ENCODE measurements at places on chromosomes 16 and 17. TPM values are rescaled to one million over a fixed set of nuclear protein-coding genes. Genes with fewer than 3 reads are reported as not detected.

PABPN1L gene
- total RNA-seq = not detected

KRT28 gene
- not detected for total RNA-seq

GP1BA gene
- total RNA-seq = not detected

ABCC11 gene
- not detected for total RNA-seq

CTRB2 gene
- not detected for total RNA-seq

PMFBP1 gene
- 0.39 TPM for total RNA-seq

SEC14L5 gene
- not detected for total RNA-seq

HOXB3 gene
- 2.5 TPM for total RNA-seq

TPSD1 gene
- not detected for total RNA-seq

CDRT15L2 gene
- total RNA-seq = not detected

DNA sequence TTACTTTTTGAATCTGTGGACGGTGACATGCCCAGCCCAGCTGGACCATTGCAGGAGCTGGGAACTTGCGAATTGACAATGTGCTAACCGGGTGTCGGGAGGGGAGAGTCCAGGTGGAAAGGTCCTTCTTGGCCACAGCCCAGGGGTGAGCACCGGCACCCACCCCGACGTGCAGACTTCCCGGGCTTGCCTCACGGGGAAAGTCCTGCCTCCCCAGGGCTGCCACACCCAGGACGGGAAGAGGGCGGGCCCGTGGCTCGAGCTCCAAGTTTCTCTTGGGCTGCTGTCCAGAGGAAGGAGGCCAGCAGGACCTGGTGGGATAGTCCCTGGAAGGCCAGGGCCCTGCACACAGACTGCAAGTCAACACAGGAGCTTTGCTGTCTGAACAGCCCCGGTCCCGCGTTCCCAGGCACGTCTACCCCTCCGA lies 17.7 kb downstream of the CARD14 start:
- no peak for DNase-seq

DNA sequence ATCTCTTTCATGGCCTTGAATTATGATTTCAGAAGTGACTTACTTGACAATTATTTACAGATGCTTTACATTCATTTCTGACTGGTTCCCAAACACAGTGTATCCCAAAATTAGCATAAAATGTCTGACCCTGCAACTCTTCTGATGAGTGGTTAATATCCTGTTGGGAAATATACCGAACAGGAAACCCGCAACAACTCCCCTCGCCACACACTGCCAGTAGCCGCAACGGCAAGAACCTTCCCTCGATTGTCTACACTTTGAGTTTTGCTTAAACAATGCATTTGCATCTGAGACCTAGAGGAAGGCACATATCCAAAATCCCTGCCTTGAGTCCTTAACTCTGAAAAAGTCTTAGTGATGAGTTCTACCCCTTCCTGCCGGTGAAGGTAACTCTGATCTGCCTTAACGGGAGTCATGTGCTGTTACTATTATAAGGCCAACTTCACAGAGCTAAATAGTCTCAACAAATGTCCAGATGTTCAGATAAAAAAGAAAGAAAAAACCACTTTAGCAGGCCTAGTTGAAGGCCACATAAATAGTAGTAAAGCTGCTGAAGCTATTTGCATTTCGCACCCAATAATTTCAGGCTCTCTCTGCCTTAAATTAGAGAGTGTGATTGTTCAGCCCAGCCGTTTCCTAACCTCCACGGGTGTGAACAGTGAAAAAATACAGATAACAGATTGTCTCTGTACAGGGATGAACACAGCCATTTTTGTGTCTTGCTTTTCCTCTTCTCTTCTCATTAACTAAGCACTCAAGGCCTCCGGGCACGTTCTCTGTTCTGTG lies 321.1 kb downstream of the HS3ST3B1 start:
- no peak for DNase-seq

DNA sequence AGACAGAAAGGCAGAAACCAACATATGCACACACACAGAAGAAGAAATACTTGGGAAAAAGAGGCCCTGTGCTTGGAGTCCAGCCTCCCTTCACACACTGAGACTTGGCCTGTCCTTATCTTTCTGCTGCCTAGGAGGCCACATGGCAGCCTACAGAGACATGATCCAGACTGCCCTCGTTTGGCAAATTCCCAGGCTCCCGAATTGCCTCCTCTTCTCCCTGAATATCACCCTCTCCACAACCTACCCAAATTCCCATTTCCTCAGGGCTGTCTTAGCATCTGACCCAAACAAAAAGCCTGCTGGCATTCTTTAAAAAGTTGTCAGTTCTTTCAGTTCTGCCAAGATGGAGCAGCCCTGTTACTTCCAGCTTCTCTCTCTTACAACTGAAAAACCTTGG lies 59.8 kb downstream of the DNAH17 start:
- no peak for DNase-seq

GRCh38 chr16:1107731-1108130 lies 11.7 kb upstream of the C1QTNF8 start:
- DNase-seq = no peak

DNA sequence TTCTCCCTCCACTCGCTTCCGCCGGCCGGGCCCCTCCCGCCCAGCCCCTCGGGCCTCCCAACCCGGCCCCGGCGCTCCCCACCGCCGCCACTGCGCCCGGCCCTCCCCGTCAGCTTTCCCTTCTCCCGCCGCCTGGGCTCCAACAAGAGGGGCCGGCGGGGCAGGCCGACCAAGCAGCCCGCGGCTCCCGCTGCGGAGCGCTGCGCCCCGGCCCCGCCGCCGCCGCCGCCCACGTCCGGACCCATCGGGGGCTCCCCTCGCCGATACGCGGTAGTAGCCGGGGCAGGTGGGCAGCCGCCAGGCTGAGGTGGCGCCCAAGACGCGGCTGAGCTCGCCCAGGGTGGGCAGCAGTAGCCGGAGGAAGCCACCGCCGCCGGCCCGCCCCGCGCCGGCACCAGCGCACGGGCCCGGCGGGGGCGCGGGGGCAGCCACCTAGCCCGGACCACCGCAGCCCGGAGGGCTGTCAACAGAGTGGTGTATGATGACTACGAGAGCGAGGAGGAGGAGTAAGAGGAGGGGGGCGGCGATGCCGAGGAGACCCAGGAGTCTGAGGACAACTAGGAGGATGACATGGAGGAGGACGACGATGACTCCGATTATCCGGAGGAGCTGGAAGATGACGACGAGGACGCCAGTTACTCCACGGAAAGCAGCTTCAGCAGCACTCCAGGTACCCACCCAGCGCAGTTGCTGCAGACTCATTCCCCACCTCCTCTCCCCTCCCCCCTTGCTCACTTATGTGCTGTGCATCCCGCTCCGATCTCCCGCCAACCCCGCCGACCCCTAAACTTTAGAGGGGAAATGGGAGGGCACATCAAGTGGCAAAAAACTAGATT lies 498 bp downstream of the LRRC37B start:
- peak; percentile 37 for DNase-seq

GRCh38 chr17:14545156-14545906 lies 244.4 kb downstream of the HS3ST3B1 start:
- DNase-seq = no peak

DNA sequence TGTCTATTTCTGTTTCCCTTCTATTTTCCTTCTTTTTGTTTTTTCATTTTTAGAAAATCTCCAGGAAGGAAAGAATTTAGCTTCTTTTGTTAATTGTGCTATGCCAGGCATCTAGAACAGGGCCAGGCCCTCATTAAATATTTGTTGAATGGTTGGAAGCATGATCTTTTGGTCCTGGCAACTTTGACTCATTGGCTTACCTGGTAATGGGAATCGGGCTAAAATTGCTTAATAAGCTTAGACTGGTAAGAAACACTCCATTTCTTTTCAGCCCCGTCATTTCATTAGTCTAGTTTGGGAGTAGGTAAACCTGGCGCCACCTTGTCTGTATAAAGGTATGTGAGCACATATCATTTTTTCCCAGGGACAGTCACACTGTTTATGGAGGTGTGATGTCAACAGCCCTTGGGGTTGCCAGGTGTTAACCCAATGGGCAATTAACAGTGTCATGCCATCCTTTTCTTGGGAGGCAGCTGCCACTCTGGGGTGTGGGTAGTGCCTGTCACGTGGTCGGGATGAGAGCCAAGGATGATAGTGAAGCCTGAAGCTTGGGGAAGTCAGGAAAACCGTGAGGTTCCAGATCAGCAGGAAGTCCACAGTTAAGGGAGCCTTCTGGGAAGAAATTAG lies 9.5 kb upstream of the NDEL1 start:
- DNase-seq = no peak

- no peak for DNase-seq
Measured at GRCh38 chr17:12463102-12463501, 202.6 kb upstream of the MYOCD start.

DNA sequence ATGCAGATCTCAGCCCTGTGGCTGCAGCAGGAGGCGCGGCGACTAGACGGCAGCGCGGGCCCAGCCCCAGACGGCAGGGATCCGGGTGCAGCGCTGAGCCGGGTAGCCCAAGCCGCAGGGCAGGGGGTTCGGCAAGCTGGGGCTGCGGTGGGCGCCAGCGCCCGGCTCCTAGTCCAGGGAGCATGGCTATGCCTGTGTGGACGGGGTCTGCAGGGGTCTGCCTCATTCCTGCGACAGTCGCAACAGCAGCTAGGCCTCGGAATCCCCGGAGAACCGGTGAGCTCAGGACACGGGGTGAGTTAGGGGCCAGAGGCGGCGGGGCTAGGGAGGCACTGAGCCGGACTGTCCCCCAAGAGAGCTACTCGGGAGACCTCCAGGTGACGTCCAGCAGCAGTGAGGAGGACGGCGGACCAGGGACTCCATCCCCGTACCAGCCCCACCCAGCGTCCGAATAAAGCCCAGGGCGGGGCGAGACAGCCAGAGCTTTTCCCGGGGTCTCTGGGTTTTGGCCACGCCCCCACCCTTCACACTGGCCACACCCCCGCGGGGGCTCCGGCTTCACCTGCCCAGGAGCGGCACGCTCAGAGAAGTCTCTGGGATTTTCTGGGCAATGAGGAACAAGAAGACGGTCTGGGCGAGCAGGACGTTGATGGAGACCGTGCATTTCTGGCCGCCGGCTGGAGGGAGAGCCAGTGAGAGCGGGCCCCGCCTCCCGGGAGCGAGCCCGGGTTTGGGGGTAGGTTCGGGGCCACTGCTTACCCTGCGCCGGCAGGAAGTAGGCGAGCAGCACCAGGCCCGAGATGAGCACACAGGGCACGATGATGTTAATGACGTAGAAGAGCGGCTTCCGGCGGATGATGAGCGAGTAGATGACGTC lies 1.1 kb downstream of the C17orf107 start:
- peak; percentile 54 for DNase-seq

DNA sequence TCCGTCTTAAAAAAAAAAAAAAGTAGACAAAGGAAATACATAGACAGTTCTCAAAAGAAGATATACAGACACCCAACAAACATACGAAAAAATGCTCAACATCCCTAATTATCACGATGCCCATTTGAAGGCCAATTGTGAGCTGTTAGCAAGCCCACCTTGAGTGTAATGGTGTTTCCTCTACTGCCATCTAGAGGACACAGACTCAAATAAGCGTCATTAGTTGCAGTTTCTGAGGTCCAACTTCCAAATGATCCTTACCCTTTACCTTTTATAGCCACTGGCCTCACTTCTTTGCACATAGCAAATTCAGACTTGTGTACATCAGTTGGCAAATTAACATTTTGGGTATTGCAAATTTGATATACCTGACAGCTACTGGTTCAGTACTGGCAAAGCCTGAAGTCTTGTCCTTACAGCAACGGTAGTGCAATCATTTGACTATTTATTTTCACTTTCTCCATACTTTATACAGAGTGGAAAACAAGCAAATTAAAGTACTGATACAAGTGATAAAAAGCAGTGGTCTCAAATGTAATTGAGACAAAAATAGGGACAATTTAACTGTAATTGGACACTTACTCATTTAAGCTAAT lies 536.3 kb upstream of the EEF2KMT start:
- DNase-seq = no peak

DNA sequence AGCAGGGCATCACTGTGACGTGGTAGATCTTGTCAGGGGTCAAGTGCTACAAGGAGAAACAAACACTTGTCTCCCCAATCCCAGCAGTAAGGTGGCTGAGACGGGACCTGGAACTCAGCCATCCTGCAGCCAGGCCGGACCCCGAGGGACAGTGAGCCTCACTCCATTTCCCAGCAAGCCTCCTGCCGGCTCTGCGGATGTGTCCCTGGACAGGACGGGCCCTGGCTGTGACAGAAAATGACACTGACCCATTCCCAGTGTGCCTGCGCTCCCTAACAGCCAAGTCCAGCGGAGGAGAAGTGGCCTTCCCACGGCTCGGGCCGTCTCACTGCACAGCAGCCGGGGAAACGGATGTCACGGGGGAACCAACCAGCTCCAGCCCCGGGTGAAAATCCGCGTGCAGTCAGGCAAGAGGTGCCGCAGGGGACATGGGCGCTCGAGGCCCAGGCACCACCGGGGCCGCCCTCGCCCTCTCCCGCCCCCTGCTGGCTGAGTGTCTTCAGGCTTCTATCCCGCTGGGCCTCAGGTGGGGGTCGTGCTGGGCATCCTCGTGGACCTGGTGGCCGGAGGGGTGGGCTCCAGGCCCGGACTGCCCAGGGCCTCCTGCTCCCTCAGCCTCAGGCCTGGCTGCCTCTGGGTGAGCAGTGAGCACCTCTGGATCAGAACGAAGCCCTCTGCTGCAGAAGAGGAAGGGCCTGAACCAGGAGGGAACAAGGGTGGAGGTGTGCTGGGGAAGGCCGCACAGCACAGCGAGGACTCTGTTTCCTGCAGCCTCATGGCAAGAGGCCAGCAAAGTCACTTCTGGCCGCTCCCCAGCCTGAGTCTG lies 6.7 kb downstream of the HAGHL start:
- DNase-seq = no peak

DNA sequence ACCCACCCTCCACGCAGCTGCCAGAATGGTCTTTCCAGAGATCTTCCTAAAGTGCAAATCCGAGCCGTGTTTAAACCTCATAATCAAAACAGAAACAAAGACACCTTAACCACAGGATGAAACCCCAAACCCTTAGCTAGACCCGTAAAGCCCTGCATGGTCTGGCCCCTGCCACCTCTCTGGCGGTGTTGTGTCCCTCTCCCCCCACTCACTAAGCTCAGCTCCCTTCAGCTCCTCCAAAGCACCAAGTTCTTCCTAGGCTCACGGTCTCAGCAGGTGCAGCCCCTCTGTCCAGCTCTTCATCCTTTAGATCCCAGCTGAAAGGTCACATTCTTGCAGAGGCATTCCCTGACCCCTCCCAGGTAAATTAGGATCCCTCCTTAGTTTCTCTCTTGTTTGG lies 4.4 kb upstream of the NXPH3 start:
- no peak for DNase-seq

DNA sequence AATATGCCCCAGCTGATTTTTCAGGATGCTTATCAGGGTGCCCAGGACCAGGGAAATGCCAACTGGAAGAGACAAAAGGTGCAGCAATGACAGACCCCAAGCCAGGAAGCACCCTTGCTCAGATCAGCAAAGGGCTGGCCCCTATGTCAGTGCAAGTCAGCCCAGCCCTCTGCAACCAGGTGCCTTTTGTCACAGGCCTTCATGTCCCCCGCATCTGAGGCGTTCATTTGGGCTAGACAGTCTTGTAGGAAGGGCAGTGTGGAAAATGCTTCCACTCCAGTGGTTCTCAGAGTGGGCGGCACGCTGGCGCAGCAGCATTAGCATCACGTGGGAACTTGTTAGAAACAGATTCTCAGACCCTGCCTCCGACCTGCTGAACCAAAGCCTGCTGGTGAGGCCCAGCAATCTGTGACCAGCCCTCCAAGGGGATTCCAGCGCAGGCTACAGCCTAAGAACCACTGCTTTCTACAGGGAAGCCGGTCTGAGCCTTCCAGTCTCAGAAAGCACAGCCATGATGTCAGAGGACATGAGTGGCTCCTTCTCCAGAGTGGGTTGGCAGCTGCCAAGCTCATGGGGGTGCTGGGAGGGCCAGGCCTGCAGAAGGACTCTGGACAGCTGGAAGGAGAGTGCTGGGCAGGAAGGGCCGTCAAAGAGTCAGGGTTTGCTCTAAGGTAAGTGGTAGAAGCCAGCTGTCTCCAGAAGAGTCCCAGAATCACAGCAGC lies 13.1 kb downstream of the SLC47A2 start:
- no peak for DNase-seq
